ENCODE measurements at places on chromosomes 11 and 22.

GRCh38 chr22:49488943-49489342 lies 338.7 kb downstream of the BRD1 start:
- no peak for DNase-seq

GRCh38 chr22:23128269-23129108 lies 13.3 kb downstream of the RSPH14 start:
- peak; percentile 71 for DNase-seq

GRCh38 chr11:72574548-72575460 lies 99.4 kb downstream of the PDE2A start:
- DNase-seq, result no peak

DNA sequence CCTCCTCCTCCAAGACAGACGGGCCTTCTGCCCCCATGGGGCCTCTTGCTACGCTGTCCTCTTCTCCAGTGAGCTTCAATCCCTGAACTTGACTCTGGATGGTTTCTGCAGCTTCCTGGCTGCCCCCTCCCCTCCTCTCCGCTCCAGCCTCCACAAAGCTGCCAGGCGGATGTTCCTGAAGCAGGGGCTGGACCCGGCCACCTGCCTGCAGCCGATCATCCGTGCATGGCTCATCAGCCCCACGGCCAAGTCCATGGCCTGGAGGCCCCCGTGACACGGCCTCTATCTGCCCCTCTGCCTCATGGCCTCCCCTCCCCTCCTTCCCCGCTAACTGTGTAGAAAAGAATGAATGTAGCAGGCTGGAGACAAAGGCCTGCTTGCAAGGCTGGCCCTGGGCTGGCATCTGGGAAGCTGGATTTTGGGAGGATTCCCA lies 6.8 kb upstream of the SUN2 start:
- peak; percentile 47 for DNase-seq

DNA sequence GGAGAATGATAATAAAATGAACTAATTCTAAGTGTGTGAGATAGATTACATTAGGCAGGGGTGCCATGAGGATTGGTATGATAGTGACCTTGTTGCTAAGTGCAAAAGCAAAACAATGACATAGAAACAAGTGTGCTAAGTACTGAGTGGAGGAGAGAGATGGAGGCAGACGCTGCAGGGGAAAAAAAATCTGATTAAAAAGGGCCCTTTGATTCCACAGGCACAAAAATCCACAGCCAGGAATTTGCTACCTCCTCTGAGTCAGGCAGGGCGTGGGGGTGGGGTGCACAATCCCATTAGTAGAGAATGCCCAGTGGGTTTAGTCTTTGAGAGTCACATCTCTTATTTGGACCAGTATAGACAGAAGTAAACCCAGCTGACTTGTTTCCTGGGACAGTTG lies at the start of gene CNTF:
Gene CNTF (plus strand): TSS at position 322 of the 400 bp plus-strand sequence. CDS start 88 bp downstream, outside the sequence.
- no peak for DNase-seq

GRCh38 chr11:84140386-84141169 lies 854.4 kb upstream of the CCDC90B start:
- DNase-seq, result no peak

GRCh38 chr11:102573851-102574250 lies 43.3 kb upstream of the MMP7 start:
- no peak for DNase-seq

GRCh38 chr22:47154621-47155081 lies 392.2 kb downstream of the TBC1D22A start:
- DNase-seq, result no peak

DNA sequence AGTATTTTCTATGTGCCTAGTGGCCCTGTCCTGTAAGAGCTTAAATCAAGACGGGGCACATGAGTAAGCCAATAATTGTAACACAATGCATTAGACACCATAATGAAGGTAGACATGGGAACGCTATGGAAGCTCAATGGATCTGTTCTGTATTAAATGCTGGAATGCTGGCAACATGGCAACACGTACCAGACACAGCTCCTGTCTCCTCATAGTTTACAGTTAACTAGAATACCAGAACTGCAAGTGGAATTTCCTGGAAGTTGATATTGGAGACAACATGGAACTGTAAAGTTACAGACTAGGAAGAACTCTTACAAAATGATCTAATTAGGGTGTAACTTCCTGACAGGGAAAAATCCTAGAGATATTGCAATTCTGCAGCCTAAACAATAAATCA lies 12.4 kb downstream of the P4HA3 start:
- no peak for DNase-seq

- DNase-seq, result no peak
Measured at GRCh38 chr11:59943997-59944714, 5.9 kb downstream of the OOSP1 start.

GRCh38 chr22:36430863-36431262 lies 43.1 kb upstream of the MYH9 start:
- peak; percentile 58 for DNase-seq

DNA sequence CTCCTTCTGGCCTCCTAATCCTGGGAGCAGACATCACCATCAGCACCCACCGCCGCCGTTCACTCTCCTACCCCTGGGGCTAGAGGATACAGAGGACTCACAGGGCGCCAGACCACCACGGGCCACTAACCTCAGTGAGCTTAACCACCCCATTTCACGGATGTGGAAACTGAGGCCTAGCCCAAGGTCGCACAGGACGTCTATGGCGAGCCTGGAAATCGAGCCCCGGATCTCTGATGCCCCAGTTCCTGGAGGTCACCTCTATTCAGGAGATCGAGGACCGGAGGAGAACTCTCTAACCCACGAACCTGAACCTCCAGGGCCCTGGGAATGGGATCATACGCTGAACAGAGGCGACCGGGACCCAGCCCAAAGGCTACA lies 349 bp downstream of the TIMM10 start:
- no peak for DNase-seq

- DNase-seq, result peak; percentile 92
Measured at GRCh38 chr11:116255321-116255953, 517.4 kb downstream of the BUD13 start.

DNA sequence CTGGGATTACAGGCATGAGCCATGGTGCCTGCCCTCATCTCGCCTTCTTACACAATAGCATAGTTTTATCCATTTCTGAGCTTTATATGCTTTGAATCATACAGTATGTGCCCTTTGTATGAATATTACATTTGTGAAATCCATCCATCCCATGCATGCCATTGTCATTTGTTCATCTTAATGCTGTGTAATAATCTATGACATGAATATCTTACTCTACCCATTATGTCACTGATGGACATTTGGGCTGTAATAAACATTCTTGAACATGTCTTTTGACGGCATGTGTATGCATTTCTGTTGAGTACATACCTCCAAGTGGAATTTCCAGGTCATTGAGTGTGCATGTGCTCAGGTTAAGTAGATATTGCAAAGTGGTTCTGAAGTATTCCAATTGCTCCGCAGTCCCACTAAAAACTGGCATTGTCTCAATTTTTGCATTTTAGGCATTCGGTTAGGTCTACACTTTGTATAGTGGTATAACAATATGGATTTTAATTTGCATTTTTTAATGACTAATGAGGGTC lies 339.3 kb upstream of the SYN3 start:
- no peak for DNase-seq

GRCh38 chr11:94920311-94920710 lies 53.0 kb downstream of the CWC15 start:
- DNase-seq, result no peak

DNA sequence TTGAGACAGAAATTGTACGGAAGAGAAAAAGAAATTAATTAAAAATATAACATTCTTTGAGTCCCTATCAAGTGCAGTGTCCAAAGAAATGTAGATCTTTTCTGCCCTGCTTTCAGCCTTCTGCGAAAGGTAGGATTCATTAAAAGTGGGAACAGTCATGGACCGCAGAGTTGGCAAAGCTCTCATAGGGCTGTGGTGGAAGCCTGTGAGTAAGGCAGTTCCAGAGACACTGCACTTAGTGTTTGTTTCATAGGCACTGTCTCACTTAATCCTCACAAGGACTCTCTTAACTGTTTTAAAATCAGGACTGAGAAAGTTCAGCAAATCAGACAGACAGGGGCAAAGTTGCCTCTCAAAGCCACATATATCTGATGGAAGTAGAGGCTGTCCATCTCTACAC lies 5.5 kb downstream of the MRGPRX2 start:
- no peak for DNase-seq

DNA sequence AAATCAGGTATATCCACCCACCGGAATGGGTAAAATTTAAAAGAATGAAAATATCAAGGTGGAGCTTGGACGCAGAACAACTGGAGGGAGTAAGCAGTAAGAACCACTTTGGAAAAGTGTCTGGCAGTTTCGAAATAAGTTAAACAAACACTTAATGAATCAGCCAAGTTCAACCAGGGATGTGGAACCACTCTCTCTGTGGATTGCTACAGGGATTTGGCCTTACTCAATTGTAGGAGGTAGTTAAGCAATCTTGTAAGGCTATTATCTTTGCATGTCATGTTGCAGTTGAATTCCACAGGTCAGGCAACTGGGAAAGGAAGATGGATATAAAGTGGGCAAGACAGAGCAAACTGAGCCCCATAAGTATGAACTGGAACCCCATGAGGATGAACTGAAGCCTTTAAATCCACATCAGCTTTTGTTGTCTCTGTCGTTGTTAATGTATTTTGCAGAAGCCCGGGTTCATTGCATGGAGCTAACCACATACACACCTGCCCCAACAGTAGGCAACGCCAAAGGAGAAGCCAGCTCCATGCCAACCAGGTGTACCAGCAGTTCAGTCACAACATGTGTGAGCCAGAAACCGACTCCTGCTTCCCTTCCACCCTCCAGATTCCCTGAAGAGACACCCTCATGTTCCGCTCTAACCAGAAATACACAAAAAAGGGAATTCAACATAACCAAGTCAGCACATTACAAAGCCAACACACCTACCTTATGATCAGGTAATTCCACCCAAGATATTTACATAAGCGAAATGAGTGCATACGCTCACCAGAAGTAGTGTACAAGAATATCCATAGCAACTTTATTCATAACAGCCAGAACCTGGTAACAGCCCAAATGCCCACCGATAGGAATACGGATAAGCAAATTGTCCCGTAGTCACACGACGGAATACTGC lies 8.0 kb upstream of the SLC43A3 start:
- no peak for DNase-seq

DNA sequence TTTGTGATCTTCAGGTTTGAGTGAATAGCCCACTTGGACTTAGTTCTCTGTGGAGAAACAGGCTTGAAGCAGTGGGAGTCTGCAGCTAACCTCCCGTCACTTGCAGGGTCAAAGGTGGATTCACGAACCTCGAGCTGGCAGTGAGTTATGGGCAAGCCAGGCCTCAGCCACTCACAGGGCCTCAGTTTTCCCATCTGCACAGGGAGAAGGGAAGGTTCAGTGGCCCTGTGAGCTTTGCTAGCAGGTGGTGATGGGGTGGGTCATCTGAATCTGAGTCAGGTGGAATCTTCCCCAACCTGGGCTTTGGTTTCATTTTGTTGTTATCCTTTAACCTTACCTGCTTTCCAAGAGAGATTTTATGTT lies 86.6 kb upstream of the GRIK4 start:
- no peak for DNase-seq

DNA sequence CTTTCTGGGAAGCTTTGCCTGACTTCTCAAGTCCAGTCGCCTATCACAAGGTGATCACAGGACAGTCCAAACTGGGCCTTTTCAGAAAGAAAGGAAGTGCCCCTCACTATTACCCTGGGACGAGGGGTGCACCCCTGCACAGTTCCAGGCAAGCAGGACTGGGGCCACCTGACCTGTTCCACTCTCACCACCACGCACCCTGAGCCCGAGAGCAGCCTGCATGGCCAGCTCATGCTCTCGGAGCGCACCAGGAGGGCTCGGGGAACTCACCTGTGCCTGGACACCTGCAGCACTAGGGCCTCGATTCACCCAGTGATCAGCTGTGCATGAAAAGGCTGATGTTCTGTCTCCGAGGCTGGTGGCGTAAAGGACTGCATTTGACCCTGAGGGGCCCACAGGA lies 12.8 kb upstream of the FGF4 start:
- DNase-seq, result no peak

DNA sequence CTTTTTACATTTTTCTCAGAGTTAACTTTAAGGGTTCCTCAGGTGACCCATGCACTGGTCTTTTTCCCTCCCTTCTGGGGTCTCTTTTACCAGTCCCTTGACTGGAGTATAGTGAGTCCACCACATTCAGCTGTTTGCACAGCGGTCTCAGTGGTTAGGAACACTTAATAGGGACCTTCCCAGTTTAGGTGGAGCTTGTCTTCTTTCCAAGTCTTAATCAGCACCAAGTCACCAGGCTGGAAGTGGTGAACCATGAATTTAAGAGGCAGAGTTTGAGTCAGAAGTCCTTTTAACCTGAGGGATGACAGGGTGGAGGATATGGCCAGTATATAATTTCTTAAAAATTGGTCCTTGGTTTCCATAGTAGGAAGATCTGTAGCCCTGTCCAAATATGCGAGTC lies 349.7 kb upstream of the MPPED2 start:
- DNase-seq, result no peak

- peak; percentile 84 for DNase-seq
Measured at GRCh38 chr22:42399315-42400271, 32.6 kb downstream of the NFAM1 start.

- no peak for DNase-seq
Measured at GRCh38 chr11:130945896-130946295, 29.6 kb upstream of the SNX19 start.

- DNase-seq, result no peak
Measured at GRCh38 chr11:118313242-118313641, 8.7 kb downstream of the CD3E start.

DNA sequence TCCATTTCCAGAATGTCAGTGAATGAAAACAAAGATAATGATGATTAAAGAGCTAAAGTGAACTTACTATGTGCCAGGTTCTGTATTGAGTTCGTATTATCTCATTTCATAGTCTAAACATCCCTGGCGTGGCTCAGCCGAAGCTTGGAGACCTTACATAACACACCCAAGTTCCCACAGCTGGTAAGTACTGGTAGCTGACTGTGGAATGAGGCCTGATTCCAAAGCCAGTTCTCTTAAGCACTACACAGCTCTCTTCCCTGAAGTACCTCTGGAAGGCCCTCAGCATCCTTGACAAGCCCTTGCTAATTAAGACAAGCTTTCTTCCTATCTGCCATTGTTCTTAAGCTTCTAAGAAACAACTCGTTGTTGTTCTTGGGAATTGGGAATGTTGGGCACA lies 28.6 kb upstream of the NCAM1 start:
- DNase-seq, result no peak

DNA sequence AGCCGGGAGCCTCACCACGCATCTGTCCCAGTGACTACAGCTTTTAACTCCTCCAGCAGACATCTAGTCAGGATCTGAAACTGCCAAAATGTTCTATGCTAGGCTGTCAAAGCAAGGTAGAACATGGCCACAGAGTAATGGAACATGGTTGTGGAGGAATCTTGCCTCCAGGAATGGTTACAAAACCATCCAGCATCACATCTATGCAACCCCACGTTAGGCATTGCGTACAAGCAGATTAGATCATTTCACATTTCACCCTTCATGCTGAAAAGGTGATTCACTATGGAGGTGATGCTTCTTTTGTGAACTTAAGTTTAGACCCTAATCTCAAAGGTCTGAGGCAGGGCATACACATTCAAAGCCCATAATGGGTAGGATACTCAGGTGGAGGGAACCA lies 103.0 kb downstream of the PARVA start:
- DNase-seq, result no peak
